HepG2 (cell line): ENCODE measurements at places on chromosomes 3 and 15.

- DNase-seq: no peak
Measured at GRCh38 chr3:127008236-127008635, 25.3 kb downstream of the PLXNA1 start.

DNA sequence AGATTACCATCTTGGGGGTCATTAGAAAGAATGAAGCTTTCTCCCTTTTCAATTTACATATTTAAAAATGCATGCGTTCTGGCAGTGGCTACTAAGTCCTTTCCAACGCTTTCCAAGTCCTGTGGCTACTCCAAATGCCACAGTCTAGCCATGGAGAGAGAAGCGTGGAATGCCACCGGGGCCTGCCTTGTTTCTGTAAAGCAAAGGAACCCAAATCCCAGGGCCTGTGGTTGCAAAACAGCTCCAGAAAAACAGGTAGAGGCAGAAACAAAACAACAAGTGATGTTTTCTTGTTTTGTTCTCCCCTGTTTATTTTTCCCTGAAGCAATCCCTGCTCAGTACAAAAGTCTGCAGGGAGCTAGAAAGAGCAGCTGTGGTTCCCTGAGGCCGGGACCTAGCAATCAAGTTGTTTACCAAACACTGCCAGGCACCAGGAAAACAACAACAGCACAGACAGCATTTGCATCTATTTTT is 85.5 kb downstream of the FOXP1 start:
- no peak for DNase-seq

GRCh38 chr3:59970796-59971195 is 921.0 kb upstream of the CFAP20DC start:
- DNase-seq: no peak

DNA sequence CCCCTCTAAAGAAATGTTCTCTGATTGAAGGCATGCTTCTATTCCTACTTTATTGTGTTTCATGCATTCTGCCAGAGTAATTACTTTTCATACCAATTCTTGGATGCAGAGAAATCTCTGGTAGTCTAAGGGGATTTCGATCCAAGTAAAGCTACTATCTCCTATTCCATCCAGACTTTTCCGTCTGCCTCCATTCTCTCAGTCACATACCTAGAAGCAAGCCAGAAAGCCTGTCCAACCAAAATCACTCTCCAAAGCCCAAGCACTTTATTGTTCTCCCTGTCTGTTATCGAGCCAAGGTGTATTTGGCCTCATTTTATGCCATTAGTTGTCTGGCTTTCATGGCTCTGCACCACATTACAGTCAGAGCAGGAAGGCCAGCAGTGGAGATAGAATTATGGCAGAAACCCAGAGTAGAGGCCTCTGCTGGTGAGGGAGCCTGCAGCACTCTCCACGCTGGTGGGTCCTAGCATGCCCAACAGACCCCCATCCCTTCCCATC is 95.9 kb downstream of the SLC49A4 start:
- no peak for DNase-seq

DNA sequence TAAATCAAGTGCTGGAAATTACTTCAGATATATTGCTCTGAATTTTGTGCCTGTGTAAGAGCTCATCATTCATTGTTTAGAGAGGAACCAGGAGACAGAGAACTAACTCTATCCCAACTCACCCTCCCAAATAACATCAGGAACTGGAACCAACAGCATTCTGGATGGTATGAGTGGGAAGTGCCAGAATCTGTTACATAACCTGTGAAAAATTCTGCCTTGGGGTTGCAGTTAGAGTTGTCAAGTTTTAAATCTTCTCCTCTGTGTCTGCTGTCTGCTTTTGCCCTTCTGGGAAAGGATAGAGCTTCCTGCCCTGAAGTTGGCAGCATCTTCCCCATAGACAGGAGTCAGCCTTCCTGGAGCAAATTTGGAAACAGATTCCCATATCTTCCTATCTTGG is 41.2 kb downstream of the TIMP4 start:
- no peak for DNase-seq
